B cell (primary cell): ENCODE measurements at places on chromosomes 11 and 22. TPM values are rescaled to one million over a fixed set of nuclear protein-coding genes. Genes with fewer than 3 reads are reported as not detected.

- no peak for DNase-seq
Observed at GRCh38 chr11:95277868-95278267, 46.9 kb upstream of the SESN3 start.

- no peak for DNase-seq
Observed at GRCh38 chr11:19482319-19483100, 230.1 kb upstream of the NAV2 start.

The NRXN2 gene
- polyA plus RNA-seq, result 0.01 TPM in 1 of 2 replicates, not detected in the other

GRCh38 chr11:70818351-70818750 lies 420.0 kb downstream of the CTTN start:
- DNase-seq, result no peak
